Gastroesophageal sphincter (tissue), 4 donors: ENCODE measurements at places on chromosomes 5 and 9.
A peak's percentile ranks its signal among the peaks of the same experiment; 100 is the strongest.

- peak; percentile 63 for ATAC-seq
- no peaks in the 10 kb centered on the region for H3K36me3 ChIP-seq
- no peak overlapping the region for H3K4me3 ChIP-seq
- H3K27ac ChIP-seq, result peak overlapping the region; percentile 69
- H3K4me1 ChIP-seq, result peaks cover 38% of the 10 kb centered on the region
Measured at GRCh38 chr9:104074876-104075275, 19.2 kb upstream of the SMC2 start.

GRCh38 chr5:24535646-24536045 is 109.1 kb downstream of the CDH10 start:
- no peak overlapping the region for H3K27ac ChIP-seq
- H3K4me3 ChIP-seq, result no peak overlapping the region
- H3K4me1 ChIP-seq, result no peaks in the 10 kb centered on the region
- H3K27me3 ChIP-seq, result no peaks in the 10 kb centered on the region

- no peak overlapping the region for H3K4me3 ChIP-seq
- H3K4me1 ChIP-seq, result no peaks in the 10 kb centered on the region
- H3K27ac ChIP-seq, result no peak overlapping the region
- H3K36me3 ChIP-seq, result no peaks in the 10 kb centered on the region
- no peaks in the 10 kb centered on the region for H3K27me3 ChIP-seq
- ATAC-seq, result no peak
Measured at GRCh38 chr5:52577546-52577945, 210.2 kb upstream of the ITGA1 start.

GRCh38 chr5:64789457-64789856 is 20.7 kb downstream of the CWC27 start:
- H3K36me3 ChIP-seq, result peaks cover 21% of the 10 kb centered on the region
- H3K27me3 ChIP-seq, result no peaks in the 10 kb centered on the region
- H3K4me3 ChIP-seq, result no peak overlapping the region
- H3K4me1 ChIP-seq, result no peaks in the 10 kb centered on the region

GRCh38 chr5:123286891-123287290 is 136.3 kb downstream of the CEP120 start:
- no peak overlapping the region for H3K27ac ChIP-seq
- H3K36me3 ChIP-seq, result no peaks in the 10 kb centered on the region
- H3K4me1 ChIP-seq, result no peaks in the 10 kb centered on the region
- peaks cover 3% of the 10 kb centered on the region for H3K27me3 ChIP-seq
- no peak overlapping the region for H3K4me3 ChIP-seq

DNA sequence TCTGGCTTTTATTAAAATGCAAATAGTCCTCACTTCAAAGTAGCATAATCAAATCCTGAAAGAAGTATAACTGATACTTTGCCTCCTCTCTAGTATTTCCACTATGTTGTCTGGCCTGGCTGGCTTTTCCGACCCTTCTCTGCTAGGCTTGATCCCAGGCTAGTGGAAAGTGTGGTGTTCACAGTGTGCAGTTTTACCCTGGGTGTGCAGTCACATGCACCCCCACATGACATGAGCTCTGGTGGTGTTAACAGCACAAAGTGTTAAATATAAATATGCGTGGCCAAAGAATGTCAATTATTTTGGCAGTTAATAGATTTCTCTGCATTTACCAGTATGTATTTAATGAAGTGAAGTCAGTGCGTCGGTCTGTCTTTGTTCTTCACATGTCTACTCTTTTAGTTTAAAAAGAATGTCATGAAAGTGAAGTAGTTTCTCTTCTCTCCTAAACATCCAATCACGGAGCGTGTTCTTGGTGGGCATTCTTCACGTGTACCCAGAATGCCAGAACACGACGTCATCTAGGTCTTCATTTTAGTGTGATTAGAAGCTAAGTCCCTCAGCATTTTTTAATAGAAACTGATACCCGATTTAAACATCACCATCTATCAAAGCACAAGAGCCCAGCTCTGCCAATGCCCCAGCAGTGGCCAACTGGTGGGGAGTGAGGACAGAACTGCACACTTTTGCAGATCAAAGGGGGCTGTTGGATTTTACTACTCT is 286.4 kb downstream of the FANCC start:
- peak overlapping the region; percentile 98 for H3K27ac ChIP-seq
- no peak overlapping the region for H3K4me3 ChIP-seq
- H3K36me3 ChIP-seq, result peaks cover 13% of the 10 kb centered on the region
- no peak for ATAC-seq
- H3K27me3 ChIP-seq, result no peaks in the 10 kb centered on the region
- H3K4me1 ChIP-seq, result peaks cover 56% of the 10 kb centered on the region
